ENCODE measurements at places on chromosomes 7 and 10.

- DNase-seq = no peak
Observed at GRCh38 chr7:20442951-20443350, 112.3 kb downstream of the ITGB8 start.

- DNase-seq = peak; percentile 100
Observed at GRCh38 chr7:48088559-48089045, 463 bp upstream of the UPP1 start.

DNA sequence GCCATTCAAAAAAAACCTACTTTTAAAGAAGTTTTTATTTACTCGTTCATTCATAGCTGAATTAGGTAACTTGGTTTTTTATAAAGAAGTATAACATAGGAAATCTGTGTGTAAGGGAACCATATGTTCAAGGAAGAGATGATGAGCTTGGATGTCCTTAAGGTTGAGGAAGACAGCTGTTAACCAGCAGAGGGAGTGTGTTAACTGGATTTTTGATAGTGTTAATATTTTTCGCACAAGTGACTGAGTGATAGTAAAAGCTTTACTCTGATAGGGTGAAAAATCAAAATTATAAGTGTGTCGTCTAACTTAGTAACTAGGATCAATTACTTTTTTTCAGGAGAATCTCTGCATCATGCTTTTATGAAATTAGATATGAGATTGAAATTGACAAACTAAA is 134.7 kb downstream of the ARL5B start:
- peak; percentile 27 for DNase-seq

DNA sequence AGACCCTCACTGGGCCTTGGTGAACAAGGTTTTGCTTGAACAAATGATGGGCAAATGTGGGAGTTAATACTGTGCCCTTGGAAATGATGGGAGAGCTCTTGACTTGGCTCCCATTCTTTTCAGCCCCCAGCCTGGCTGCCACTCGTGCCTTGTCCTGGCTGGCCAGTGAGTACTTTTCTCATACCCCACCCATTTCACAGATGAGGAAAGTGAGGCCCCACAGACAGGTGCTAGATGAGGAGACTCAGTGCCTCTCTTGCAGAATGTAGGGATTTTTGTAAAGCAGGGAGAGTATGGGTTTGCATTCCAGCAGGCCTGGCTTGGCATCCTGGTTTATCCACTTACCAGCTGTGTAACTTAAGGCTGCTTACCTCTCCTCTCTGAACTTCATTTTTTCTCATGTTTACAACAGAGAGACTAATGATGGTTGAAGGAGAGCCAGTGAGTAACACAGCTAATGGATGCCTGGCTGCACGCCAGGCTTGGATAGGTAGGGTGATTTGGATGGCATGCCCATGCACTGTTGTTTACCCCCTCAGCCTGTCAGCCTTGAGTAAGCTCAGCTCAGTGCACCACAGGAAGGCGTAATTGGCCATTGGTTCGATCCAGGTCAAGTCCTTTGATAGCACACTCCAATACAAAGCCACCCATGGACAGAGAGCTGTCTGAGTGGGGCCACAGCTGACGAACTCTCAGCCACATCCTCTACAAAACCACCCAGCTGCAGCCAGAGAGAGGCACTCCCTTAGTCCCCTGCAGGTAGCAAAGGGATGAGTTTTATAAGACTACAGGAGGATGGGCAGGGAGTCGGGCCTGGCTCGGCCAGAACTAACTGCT is 436.8 kb downstream of the RPS24 start:
- no peak for DNase-seq

DNA sequence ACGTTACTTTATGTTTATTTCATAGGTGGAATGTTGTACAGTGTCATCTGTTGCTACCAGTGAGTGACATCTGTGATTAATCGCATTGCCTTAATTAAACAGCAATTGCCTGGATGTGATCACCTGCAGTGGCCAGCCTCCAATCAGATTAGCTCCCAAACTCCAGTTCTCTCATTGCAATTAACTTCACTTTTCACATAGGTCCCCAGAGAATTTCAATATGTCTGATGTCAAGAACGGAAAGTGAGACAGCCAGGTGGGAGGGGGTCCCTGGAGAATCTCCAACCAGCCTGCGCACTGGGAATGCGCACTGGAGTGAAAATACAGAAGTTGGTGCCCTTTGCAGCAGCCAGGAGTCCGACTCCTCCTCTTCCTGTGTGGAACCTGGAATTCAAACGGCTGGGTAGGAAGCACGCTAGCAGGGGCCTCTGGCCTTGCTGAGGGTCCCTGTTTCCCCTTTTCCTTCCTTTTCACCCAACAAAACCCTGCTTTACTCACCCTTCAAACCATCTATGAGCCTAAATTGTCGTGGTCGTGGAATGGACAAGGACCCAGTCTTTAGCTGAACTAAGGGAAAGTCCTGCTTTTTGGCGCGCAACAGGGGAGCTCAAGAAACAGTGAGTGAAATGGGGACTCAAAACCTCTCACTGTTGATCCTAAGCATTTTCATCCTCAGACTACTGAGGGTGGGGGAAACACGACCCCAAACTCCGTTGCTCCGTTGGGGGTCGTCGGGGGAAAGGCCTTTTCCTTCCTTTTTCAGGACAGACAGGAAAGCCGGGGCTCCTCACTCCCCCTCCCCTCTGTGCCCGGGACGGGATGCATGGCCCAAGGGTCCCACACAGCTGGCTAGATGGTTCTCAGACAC is 1355.5 kb upstream of the LRRTM3 start:
- DNase-seq = peak; percentile 82

- DNase-seq = no peak
Observed at GRCh38 chr7:11213266-11213665, 239.6 kb downstream of the PHF14 start.

DNA sequence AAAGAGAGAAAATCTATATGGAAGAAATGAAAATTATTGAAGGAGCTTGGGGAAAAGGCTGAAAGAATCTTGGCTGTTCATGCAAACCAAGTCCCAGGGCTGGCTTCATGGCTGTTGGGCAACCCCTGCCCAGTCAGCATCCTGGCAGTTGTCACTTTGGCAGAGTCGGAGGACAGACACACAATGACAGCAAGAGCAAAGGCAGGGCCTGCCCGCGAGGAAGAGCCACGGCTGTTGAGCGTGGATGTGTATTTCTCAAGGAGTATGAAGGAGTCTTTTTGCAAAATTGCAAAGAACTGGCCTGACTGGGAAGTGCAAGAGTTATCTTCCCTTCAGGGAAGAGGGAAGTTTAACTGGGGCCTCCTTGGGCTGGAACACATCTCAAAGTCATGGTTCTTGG is 11.7 kb downstream of the PTPRE start:
- no peak for DNase-seq

GRCh38 chr10:126384269-126384873 is 3.9 kb downstream of the ADAM12 start:
- DNase-seq = no peak

DNA sequence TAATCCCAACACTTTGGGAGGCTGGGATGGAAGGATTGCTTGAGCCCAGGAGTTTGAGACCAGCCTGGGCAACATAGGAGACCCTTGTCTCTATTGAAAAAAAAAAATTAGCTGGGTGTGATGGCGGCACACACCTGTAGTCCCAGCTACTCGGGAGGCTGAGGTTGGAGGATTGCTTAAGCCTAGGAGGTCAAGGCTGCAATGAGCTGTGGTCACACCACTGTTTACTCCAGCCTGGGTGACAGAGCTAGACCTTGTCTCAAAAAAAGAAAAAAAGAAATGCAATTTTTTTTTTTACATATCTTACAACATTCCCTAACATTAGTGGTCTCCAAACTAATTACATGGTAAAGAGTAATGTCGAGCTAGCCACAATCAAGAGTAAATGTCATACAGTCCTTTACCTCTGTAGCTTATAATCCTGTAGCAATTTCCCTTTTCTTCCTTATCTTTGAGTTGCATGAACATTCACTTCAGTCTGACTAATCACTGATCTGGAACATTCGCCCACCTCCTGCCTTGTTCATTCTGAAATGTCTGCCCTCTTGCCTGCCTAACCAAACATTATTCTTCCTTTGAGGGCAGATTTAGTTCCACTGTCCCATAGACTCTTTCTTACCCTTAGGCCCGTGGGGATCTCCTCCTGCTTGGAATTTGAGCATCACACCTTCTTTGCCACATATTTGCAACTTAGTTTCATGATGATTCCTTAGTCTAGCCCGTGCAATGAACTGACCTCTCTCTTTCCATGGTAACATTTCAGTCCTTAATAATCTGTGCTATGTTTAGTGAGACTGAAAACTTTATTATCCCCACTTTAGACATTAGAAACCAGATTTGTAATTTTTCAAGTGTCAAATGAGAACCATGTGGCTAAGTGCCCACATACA is 4.8 kb upstream of the VCL start:
- DNase-seq = no peak

DNA sequence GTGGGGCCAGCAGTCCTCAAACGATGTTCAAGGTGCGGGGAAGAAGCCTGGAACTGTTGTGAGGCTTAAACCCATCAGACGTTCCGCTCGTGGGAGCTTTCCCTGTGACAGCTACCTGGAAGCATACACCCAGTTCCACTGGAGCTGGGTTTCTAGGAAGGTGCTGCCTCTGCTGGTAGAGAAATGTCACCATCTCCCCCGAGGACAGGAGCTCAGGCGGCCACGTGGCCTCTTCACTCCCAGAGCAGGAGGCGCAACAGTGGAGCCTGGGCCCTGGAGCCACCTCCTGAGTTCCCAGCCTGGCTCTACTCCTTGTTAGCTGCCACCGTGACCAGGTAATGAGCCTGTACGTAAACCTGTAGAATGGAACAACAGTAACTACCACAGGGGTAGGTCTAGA is 156.1 kb downstream of the ADARB2 start:
- DNase-seq = no peak

- no peak for DNase-seq
Observed at GRCh38 chr10:90458054-90458453, 399.8 kb downstream of the HTR7 start.

- DNase-seq = no peak
Observed at GRCh38 chr10:97919012-97919411, 69.4 kb downstream of the GOLGA7B start.

DNA sequence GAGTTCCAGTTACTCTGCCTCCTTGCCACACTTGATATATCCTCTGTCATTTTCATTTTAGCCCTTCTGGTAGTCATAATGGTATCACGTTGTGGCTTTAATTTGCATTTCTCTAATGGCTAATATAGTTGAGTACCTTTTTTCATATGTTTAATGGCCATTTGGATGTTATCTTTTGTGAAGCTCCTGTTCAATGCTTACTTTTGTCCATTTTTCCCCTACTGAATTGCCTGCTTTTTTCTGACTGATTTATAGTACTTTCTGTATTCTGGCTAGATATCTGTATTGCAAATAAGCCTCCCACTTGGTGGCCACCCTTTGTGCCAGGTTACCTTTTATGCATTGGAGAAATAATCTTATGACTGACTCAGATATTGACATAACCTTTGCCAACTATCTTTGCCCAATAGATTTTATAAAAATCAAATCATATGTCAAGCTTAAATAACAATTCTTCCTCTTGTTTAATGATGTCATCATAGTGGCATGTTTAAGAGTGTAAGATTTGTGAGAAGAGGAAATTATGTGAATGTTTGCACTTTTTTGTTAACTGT is 50.6 kb downstream of the PRPF18 start:
- DNase-seq = no peak

DNA sequence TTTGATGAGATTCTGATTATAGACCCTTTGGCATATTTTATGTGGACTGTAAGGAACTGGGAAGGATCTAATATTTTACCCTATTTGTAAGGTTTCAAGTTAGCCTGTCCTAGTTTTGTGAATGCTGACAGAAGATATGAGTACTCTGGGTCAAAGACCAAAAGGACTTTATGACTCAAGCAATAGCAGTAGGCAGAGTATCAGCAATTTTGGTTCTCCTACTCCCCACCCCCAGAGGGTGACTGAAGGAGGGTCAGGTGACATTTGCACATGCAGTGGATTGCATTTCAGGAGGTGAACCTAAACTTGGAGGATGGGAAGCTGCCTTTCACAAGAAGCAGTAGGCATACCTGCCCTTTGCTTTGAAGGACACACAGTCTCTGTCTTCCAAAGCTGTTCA is 84.0 kb upstream of the KLF6 start:
- no peak for DNase-seq

GRCh38 chr10:76117949-76118348 is 686.5 kb downstream of the LRMDA start:
- DNase-seq = no peak

DNA sequence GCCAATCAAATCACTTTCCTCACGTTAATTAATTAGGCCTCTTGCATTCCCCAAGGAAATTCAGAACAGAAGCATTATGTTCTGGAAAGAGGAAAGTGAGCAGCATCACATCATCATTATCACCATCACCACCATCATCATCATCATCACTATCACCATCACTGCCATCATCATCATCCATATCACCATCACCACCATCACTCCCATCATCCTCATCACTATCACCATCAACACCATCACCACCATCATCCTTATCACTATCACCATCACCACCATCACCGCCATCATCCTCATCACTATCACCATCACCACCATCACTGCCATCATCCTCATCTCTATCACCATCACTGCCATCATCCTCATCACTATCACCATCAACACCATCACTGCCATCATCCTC is 31.4 kb upstream of the PLXNA4 start:
- DNase-seq = no peak

GRCh38 chr10:110083884-110084283 is 76.1 kb downstream of the ADD3 start:
- peak; percentile 43 for DNase-seq

DNA sequence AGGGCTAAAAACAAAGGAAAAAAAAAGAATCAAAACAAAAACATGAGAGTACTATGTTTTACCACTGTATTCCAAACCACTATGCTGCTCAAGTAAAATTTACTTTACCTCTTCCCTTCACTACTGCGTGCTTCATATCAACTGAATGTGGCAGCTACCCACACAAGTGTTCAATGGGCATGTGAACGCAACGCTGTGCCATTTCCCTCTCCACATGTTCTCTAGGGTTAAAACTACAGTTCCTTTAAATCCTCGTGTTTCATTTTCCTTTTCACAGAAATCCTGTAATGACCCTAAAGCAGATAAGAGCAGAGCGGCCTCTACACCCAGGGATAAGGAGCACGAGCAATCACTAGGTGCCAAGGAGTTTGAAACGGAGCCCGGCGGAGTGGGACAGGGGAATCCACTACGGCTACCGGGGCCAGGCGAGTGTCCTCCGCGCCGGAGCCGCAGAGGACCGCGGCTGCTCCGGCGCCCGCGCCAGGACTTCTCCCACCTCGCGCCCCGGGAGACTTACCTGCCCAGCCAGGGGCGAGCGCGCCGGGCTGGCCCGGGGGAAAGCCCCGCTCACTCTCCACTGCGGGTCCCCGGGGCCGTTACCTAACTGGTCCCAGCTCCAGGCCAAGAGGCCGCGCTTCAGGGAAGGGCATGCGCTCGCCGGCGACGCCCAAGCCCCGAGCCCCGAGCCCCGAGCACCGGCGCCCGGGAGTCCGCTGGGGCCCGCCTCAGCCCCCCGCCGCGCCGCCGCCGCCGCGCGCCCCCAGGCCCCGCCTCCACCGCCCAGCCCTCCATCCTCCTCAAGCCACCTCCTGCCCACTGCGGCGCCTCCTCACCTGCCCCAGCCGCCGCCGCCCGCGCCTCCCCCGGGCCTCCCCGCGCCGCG is 711 bp downstream of the NAMPT start:
- DNase-seq = peak; percentile 67

DNA sequence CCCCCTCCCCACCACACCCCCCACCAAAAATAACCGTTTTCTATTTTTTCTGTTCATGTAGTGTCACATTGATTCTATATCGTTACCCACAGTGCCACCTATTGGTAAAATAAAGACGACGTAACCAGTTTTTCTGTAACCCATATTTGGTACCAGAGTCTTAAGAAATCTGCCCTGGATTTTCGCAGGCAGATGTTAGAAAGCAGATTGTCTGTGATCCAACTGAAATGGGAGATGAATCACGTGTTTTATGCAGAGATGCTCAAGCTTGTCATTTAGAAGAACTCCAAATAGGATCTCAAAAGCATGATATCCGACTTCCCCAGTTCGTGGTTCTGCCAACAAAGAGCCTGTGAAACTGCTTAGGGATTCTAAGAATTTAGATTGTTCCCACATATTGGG is 261.1 kb upstream of the CSTF2T start:
- peak; percentile 47 for DNase-seq
